ENCODE measurements at places on chromosomes 1 and 21.

- DNase-seq: no peak
Measured at GRCh38 chr1:150164779-150165178, 15.1 kb downstream of the PLEKHO1 start.

- DNase-seq: no peak
Measured at GRCh38 chr1:30024411-30025195, 698.8 kb downstream of the MATN1 start.

DNA sequence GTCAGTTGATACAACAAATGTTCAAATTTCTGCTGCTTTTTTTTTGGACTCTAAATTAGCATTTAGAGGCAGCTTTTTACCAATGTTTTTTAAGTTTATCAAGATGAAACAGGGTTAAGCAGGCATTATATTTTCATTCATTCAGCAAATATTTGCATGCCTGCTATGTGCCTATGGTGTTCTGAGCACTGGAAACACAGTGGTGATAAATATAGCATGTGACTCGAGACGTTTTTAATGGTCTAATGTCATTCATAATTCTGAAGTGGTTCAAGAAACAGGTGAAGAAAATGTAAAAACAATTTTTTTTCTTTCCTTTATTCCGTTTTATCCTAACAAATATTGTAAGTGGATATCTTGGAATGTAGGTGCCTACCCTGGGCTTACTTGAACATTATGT lies 26.8 kb downstream of the NEK7 start:
- DNase-seq: no peak

GRCh38 chr21:14824126-14824525 lies 240.7 kb downstream of the NRIP1 start:
- DNase-seq: no peak

DNA sequence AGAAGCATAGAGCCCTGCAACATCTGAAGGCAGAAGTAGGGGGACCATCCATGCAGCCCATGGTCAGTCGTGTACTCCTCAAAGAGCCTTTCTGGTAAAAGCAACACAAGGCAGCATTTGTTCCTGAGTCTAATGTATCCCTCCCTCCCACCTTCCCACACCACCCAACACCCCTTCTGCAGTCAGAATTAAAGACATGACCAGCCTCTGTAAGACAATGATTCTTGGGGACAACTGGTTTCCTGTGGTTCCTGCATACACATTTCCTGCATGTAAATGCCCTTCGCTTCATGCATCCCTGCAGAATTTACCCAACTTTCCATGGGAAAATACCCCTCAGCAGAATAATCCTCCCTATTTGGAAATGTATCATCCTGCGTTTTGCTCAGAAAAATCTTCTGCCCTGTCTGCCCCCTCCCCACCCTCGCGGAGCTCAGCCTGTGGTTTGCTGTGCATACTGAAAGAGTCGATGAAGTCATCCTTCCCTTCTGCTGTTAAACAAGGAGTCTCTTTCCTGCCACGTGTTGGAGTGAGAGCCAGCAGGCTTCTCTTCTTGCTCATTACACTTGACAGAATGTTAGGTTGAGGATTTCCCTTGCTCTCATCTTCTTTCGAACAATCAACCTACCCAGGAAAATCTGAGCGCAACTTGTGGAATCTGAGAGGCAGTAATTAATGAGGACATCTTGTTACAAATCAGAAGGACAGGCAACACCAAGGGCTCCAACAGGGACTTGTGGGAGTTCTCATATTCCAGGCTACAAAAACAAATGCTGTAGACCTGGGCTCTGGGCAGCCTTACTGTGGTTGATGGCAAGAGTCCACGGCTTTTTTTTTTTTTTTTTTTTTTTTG lies 4.7 kb downstream of the TNN start:
- DNase-seq: peak; percentile 74

DNA sequence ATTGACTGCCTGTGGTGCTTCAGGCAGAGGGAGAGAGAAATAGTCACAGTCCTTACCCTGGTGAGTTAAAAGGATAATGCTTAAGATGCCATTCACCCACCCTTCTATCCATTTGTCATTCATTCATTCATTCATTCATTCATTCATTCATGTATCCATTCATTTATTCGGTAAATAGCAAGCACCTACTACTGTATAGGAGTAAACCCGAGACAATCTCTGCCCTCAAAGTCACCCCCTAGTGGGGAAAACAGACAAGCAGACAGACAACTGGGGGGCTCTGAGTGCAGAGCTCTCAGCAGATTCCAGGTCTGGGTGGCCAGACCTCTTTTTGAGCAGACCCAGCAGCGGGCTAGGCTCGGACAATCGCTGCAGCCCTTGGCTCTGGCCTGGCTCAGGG lies 14.1 kb upstream of the ACTL8 start:
- no peak for DNase-seq

- DNase-seq: no peak
Measured at GRCh38 chr1:12488666-12489354, 129.2 kb downstream of the DHRS3 start.
